ENCODE measurements at places on chromosomes 12 and 14. TPM values are rescaled to one million over a fixed set of nuclear protein-coding genes. Genes with fewer than 3 reads are reported as not detected.
A peak's percentile ranks its signal among the peaks of the same experiment; 100 is the strongest.

DNA sequence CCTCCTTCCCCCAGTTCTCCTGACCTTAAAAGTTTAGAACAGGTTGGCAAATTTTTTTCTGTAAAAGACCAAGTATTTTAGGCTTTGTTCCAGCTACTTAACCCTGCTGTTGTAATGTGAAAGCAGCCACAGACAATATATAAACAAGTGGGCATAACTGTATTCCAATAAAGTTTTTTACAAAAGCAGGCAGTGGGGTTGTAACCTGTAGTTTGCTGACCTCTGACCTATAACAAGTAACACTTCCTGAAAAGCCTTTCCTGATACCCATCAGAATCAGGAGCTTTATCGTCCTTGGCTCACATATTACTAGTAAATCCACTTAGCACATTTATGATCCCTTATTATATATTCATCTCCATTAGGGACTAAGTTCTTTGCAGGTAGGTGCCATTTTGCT lies 13.1 kb upstream of the SMARCC2 start:
- no peak for DNase-seq
- peak overlapping the region; percentile 8 for H3K27ac ChIP-seq
- no peaks in the 10 kb centered on the region for H3K27me3 ChIP-seq
- peaks cover 31% of the 10 kb centered on the region for H3K36me3 ChIP-seq

- H3K36me3 ChIP-seq, result no peaks in the 10 kb centered on the region
- H3K4me3 ChIP-seq, result no peak overlapping the region
- no peak overlapping the region for H3K27ac ChIP-seq
- DNase-seq, result no peak
- no peaks in the 10 kb centered on the region for H3K4me1 ChIP-seq
These were observed 211.1 kb downstream of the SPTSSA start for GRCh38 chr14:34250959-34251358.

GRCh38 chr12:57006809-57007475 lies 596 bp upstream of the ZBTB39 start:
- H3K36me3 ChIP-seq, result peaks cover 28% of the 10 kb centered on the region
- H3K4me3 ChIP-seq, result peak overlapping the region; percentile 42
- peaks cover 14% of the 10 kb centered on the region for H3K4me1 ChIP-seq

DNA sequence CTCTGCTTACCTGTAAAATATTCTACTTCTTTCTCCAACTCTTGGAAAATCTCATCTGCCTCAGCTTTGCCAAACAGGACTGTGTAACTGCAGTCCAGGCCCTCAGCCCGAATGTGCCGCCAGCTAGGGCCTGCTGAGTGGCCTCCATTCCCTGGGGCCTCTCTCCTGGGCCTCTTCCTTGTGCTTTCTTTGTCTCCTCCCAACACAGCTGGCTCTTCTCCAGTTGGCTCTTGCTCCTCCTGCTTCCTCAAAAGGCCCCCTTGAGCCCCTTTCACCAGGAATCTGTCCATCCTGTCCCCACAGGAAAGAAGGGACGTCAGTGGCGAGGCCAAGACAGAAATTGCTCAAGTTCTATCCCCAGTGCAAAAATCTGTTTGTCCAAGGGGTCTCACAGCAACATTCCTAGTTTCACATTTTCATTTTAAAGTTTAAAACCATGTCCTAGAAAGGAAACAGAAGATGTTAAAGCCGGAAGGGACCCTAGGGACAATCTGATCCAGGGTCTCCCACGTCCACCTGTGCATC lies 713 bp downstream of the ALKBH2 start:
- no peak for DNase-seq
- peak overlapping the region; percentile 78 for H3K27ac ChIP-seq

- H3K27ac ChIP-seq, result no peak overlapping the region
- H3K36me3 ChIP-seq, result no peaks in the 10 kb centered on the region
- no peaks in the 10 kb centered on the region for H3K4me1 ChIP-seq
- H3K4me3 ChIP-seq, result no peak overlapping the region
- no peak for DNase-seq
These were observed 146.6 kb downstream of the EXOC5 start for GRCh38 chr14:57122129-57122528.

GRCh38 chr14:23167116-23167847 lies 16.2 kb downstream of the SLC7A8 start:
- H3K27ac ChIP-seq, result peak overlapping the region; percentile 0
- no peaks in the 10 kb centered on the region for H3K36me3 ChIP-seq
- no peak for DNase-seq
- H3K27me3 ChIP-seq, result no peaks in the 10 kb centered on the region
- H3K4me1 ChIP-seq, result peaks cover 18% of the 10 kb centered on the region

GRCh38 chr12:13444076-13444475 lies 247.6 kb downstream of the EMP1 start:
- no peak for DNase-seq
- H3K4me1 ChIP-seq, result no peaks in the 10 kb centered on the region
- no peaks in the 10 kb centered on the region for H3K36me3 ChIP-seq
- no peak overlapping the region for H3K4me3 ChIP-seq

DNA sequence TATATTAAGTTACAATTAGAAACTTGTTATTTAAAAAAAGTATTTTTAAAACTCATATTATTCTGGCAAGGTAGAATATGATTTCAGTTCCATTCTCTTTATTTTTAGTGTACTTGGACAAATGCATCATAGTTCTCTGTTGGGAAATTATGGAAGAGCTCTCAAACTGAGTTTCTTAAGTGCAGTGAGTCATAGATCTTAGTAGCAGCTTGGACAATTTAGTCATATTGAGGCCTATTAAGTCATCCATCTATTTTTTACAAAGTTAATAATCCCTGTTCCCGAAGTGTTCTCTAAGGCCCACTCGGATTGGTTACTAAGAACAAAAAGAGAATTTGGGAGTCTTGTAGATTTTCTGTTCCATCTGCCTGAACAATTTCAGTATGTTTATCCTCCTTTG lies 113.9 kb downstream of the ANO4 start:
- H3K27ac ChIP-seq, result no peak overlapping the region
- no peak for DNase-seq
- no peaks in the 10 kb centered on the region for H3K27me3 ChIP-seq
- H3K36me3 ChIP-seq, result no peaks in the 10 kb centered on the region
- H3K4me3 ChIP-seq, result no peak overlapping the region

DNA sequence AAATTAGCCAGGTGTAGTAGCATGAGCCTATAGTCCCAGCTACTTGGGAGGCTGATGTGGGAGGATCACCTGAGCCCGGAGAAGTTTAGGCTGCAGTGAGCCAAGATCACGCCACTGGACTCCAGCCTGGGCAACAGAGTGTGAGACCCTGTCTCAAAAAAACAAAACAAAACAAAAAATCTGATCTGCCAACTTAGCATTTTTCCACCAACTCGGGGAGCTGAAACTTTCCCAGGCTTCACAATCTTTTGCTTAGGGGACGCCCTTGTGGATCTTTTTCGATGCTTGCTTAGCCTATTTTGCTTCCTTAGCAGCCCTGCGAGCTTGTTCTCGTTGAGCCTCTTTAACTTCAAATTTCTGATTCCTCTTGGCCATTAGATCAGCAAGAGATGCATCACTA lies 13.8 kb downstream of the CCDC177 start:
- H3K36me3 ChIP-seq, result no peaks in the 10 kb centered on the region
- no peak overlapping the region for H3K4me3 ChIP-seq
- H3K4me1 ChIP-seq, result no peaks in the 10 kb centered on the region
- no peak for DNase-seq

- H3K4me1 ChIP-seq, result no peaks in the 10 kb centered on the region
- no peak overlapping the region for H3K4me3 ChIP-seq
- H3K27me3 ChIP-seq, result no peaks in the 10 kb centered on the region
- H3K36me3 ChIP-seq, result peaks cover 13% of the 10 kb centered on the region
These were observed 6.2 kb upstream of the ATP6V0A2 start for GRCh38 chr12:123705935-123706334.

DNA sequence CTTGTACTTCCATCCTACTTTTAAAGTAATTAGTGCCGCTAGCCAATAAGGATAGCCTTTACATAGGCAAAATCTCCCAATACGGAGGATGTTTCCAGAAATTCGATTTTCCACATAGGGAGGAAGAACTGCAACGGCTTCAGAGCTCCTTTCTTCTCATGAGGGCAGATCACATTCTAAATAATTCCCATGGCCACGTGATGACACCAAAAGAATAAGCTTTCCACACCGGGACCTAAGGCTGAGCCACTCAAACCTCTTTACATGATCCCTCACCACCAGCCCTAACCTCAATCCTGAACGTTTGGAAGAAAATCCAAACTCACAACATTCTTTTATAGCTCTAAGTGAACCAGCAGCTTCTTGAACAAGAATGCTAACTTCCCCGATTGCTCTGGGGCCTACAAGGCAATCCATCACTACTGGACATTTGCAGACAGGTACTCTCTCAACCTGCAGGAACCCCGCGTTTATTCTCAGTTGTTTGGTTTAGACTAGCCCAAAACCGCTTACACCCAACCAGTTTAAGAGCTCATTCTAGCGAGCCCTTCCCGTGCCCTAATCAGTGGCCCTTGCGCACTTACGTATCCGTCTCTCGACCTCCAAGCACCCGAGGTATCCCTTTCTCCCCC lies 884 bp downstream of the CAPRIN2 start:
- no peak for DNase-seq
- peak overlapping the region; percentile 85 for H3K4me3 ChIP-seq
- H3K4me1 ChIP-seq, result peaks cover 12% of the 10 kb centered on the region
- no peaks in the 10 kb centered on the region for H3K27me3 ChIP-seq
- peak overlapping the region; percentile 65 for H3K27ac ChIP-seq

DNA sequence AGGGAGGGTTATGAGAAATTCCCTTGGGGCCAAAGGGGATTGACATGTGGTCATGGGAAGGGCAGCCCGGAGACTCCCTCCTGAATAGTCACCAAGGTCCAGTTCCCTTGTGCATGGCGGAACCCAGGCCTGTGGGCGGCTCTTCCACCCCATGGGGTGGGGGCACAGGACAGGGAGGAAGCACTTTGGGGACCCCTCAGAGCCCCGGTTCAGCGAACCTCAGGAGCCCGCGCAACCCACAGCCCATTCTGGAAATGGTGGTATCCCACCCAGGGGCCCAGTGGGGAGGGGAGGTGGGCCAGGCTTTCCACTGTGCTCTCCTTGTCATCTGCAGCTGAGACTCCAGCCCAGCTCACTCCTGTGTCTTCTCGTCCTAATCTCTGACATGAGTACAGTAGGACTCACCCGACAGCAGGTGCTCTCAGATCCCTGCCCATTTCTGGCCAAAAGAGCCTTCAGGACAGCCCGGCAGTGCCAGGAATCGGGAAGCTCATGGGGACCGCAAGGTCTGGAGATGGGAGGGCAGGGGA lies 255.2 kb upstream of the SFSWAP start:
- peaks cover 5% of the 10 kb centered on the region for H3K27me3 ChIP-seq
- H3K4me3 ChIP-seq, result no peak overlapping the region
- no peaks in the 10 kb centered on the region for H3K4me1 ChIP-seq
- peak; percentile 57 for DNase-seq

GRCh38 chr12:114829833-114830232 lies 145.9 kb upstream of the TBX3 start:
- H3K27ac ChIP-seq, result no peak overlapping the region
- no peaks in the 10 kb centered on the region for H3K36me3 ChIP-seq
- H3K4me3 ChIP-seq, result no peak overlapping the region
- H3K27me3 ChIP-seq, result no peaks in the 10 kb centered on the region
- DNase-seq, result no peak
- no peaks in the 10 kb centered on the region for H3K4me1 ChIP-seq

DNA sequence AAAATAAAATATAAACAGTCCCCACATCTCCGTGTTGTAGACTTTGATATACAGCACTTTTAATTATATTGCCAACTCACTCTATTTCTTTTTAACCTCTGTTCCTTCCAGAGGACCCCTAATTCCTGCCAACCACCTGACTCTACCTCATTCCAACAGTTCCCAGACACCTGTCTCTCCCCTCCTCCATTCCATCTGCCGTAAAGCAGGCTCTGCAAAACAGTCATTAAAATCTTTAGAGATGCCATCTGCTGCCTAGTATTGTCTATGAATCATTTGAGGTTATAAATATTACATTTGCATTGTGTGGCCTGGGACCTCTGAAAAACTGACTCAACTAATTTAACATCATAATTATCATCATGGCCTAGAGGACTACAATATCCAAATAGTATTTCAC lies 148.8 kb upstream of the DCN start:
- H3K4me3 ChIP-seq, result no peak overlapping the region
- no peak for DNase-seq
- H3K27ac ChIP-seq, result no peak overlapping the region
- no peaks in the 10 kb centered on the region for H3K27me3 ChIP-seq
- H3K4me1 ChIP-seq, result no peaks in the 10 kb centered on the region
- no peaks in the 10 kb centered on the region for H3K36me3 ChIP-seq

GRCh38 chr14:24186831-24187538 lies 1.6 kb downstream of the IPO4 start:
- DNase-seq, result peak; percentile 33
- H3K27ac ChIP-seq, result no peak overlapping the region
- peaks cover 17% of the 10 kb centered on the region for H3K4me1 ChIP-seq
- no peaks in the 10 kb centered on the region for H3K27me3 ChIP-seq

- H3K4me1 ChIP-seq, result no peaks in the 10 kb centered on the region
- no peak for DNase-seq
- no peak overlapping the region for H3K27ac ChIP-seq
- no peaks in the 10 kb centered on the region for H3K27me3 ChIP-seq
- H3K4me3 ChIP-seq, result no peak overlapping the region
- no peaks in the 10 kb centered on the region for H3K36me3 ChIP-seq
These were observed 136.3 kb downstream of the HELB start for GRCh38 chr12:66438601-66439000.

DNA sequence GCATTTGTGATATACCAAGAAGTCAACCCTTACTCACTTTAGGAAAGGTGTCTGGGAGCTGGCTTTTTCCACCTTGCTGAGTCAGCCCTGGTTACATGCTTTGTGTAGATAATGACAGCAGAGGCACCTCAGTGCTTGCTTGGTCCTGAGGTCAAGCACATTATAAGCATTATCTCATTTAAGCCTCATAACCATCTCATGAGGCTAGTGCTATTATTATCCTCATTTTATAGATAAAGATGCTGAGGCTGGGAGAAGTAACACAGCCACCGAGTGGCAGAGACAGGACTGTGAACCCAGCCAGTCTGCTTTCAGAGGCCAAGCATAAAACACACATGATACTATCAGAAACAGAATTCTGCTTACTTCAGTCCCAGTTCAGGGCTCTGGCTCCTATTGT lies 29.4 kb downstream of the MAX start:
- peaks cover 63% of the 10 kb centered on the region for H3K36me3 ChIP-seq
- no peaks in the 10 kb centered on the region for H3K27me3 ChIP-seq
- peaks cover 19% of the 10 kb centered on the region for H3K4me1 ChIP-seq
- no peak overlapping the region for H3K27ac ChIP-seq
- no peak for DNase-seq
- H3K4me3 ChIP-seq, result no peak overlapping the region

GRCh38 chr14:68146818-68147217 lies 327.2 kb downstream of the RAD51B start:
- peaks cover 27% of the 10 kb centered on the region for H3K4me1 ChIP-seq
- H3K27ac ChIP-seq, result peak overlapping the region; percentile 63
- H3K36me3 ChIP-seq, result no peaks in the 10 kb centered on the region
- H3K27me3 ChIP-seq, result no peaks in the 10 kb centered on the region

- H3K4me1 ChIP-seq, result no peaks in the 10 kb centered on the region
- H3K36me3 ChIP-seq, result no peaks in the 10 kb centered on the region
- H3K27ac ChIP-seq, result no peak overlapping the region
- DNase-seq, result no peak
These were observed 250.5 kb downstream of the AACS start for GRCh38 chr12:125315771-125316170.

Gene ADGRD1
- 113 TPM for total RNA-seq

Gene KLHL33
- total RNA-seq, result 0.29 TPM

Gene KRT3
- total RNA-seq, result not detected

Gene ITFG2
- total RNA-seq, result 42.3 TPM

Gene AVPR1A
- total RNA-seq, result 1.7 TPM

Gene HOXC9
- total RNA-seq, result 0.61 TPM

Gene SYNE3
- 19.3 TPM for total RNA-seq

Data from upper lobe of right lung (tissue), 1 donor.